ENCODE measurements at places on chromosomes 6 and 20.
A peak's percentile ranks its signal among the peaks of the same experiment; 100 is the strongest.

DNA sequence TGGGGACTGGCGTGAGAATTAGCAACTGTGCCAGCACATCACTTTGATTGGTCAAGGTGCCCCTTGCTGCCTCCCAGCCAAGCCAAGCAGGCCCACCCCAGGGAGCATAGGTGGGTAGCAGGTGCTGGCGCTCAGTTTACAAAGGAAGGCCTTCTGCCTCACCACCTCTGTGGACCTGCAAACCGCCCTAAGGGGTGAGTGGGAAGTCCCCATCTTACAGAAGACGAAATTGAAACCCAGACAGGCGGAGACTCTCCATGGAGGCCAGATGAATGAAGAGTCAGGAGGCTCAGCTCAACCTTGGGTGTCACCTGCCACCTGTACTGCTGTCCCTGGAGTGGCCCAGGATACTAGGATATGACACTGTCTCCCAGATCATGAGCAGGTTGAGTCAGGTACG is 21.5 kb upstream of the MAS1L start:
- no peak for DNase-seq

- DNase-seq, result no peak
Measured at GRCh38 chr20:8435285-8436035, 303.4 kb downstream of the PLCB1 start.

GRCh38 chr6:130670142-130670541 is 157.1 kb upstream of the SMLR1 start:
- DNase-seq, result no peak

GRCh38 chr6:40754461-40755045 is 167.4 kb upstream of the LRFN2 start:
- DNase-seq, result no peak

DNA sequence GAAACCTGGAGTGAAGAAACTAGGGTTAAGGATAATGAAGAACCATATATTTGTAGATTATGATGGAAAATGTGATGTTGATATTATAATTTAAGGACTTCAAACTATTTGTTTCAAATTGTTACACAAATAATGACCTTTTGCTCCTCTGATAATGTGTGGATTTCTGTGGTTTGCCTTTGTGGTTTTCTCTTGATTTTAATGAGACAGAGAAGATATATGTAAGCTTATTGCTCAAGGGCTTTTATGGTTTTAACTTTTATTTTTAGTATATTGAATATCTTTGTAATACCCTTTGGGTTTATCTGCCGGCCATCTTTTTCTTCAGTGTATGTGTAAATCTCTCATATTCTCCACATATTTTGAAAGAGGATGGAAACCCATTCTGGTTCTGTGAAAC is 362.3 kb downstream of the RIMS1 start:
- DNase-seq, result no peak

GRCh38 chr6:52063584-52064344 is 23.6 kb downstream of the PKHD1 start:
- peak; percentile 56 for DNase-seq

DNA sequence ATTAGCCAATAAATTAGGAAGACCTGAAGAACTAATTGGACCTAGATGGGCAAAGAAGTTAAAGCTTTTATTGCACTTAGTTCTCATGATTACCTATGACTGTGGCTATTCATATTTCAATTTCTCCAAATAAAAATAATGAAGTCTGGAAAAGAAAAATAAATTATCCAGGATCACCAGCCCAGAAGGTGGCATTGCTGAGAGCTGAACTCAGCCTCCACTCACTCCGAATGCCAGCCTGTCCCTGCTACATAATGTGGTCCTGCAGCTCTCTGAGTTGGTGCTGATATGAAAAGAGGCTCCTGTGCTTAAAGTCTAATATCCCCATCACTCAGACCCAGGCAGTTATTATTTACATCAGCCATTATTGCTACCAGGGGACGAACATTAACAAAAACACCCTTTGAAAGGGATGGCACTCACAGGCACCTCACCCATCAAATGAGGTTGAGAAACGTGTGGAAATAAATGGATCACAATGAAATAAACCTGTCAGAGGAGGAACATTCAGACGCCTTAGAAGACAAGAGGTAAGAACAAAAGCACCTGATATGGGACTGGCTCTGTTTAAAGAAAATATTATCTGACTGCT is 649.7 kb upstream of the CHD6 start:
- DNase-seq, result no peak

DNA sequence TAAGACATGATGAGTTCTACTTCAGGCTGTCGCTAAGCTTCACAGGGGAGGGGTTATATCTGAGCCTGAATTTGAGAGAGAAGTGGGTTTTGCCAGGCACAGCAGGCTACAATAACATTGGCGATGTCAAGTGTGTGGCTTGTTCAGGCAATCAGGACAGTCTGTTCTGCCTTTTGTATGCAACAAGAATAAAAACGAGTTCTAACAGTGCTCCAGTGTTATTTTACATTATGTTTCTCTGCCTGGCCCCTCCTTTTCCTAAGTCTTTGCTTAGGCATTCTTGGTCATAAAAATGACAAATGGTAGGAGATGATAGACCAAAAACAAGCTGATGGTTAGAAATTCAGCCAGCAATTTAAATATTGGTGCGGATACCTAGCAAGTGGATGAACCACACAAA is 26.8 kb downstream of the PAQR8 start:
- no peak for DNase-seq

GRCh38 chr20:8853805-8854338 is 215.0 kb upstream of the PLCB4 start:
- peak; percentile 36 for DNase-seq

DNA sequence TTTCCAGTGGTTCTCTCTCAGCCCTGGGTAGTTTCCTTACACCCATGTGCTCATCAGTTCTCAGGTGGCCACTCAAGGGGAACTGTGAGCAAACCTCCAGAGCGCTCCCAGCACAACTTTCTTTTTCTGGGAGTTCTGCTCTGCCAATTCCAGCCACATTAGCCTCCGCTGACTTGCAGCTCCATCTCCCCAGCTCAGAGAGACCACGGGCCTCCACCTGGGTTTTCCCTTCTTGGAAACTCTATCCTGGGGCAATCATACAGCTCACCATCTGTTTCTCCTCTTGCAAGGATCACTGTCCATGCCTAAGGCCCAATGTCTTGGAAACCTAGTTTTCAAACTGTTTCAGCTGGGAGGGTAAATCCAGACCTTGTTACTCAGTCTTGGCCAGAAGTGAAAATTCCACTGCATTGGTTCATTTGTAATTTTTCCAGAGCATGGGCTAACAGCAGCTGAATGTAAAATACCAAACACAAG is 129.9 kb downstream of the EYA2 start:
- DNase-seq, result no peak

GRCh38 chr6:99852031-99852430 is 142.0 kb downstream of the MCHR2 start:
- no peak for DNase-seq

DNA sequence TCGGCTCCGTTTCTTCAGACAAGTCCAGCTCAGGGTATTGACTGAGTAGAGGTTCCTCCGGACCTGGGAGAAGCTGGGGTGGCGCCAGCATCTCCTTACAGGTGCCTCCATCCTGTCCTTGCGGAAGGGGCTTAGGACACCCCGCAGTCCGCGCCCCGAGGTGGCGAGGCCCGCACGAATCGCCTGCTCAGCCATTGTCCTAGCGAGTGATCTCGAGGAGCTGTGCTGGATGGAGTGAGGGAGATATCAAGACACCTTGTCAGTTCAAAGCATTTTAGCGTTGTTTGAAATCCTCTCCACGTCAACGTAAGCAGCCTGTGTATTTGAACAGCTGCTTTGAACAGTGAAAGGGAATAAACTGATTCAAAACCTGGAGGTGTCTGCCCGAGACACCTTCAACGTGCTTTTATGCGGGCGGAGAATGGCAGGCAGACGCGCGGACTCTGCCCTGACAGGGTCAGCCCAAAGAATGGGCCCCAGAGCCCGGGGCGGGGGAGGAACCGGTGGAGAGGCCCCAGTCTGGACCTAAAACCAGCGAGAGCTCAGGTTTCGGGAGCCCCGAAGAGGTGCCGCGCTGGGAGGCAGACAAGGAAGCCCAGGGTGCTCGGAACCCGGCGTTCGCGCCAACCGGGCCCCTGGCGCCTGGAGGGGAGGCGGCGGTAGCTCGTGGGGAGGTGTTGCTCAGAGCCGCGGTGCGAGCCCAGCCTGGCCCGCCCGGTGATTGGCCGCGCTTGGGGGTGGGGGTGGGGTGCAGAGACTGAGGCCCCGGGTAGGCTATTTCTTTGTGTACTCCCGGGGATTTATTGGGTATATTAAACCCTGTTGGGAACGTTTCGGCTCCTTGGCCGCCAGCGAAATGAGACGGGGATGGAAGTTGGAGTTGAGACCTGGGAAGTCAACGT is 3.1 kb upstream of the POU3F2 start:
- DNase-seq, result no peak

GRCh38 chr6:92577077-92577719 is 842.2 kb downstream of the EPHA7 start:
- no peak for DNase-seq

DNA sequence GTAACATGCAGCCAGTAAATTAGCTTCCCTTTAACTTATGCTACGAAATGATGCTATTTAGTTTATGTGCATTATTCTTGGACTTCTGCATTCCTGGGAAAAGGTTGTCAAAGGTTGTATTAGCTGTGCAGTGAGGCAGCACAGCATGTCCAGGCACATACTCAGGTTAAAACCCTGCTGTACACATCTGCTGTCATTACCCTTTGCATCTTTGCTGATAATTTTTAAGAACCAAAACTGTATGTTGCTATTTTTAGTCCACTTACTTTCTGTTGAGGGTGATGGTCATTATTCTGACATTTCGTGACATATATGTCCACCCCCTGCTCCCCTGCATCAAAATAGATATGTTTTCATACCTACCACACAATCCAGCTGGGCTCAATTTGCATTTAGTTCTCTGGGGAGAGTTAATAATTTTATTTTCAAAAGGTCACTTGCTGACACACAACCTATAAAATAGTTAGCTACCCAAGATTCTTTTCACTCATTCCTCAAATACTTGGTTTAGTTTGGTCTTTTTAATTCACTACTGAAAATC is 142.5 kb upstream of the SPACA1 start:
- DNase-seq, result no peak

DNA sequence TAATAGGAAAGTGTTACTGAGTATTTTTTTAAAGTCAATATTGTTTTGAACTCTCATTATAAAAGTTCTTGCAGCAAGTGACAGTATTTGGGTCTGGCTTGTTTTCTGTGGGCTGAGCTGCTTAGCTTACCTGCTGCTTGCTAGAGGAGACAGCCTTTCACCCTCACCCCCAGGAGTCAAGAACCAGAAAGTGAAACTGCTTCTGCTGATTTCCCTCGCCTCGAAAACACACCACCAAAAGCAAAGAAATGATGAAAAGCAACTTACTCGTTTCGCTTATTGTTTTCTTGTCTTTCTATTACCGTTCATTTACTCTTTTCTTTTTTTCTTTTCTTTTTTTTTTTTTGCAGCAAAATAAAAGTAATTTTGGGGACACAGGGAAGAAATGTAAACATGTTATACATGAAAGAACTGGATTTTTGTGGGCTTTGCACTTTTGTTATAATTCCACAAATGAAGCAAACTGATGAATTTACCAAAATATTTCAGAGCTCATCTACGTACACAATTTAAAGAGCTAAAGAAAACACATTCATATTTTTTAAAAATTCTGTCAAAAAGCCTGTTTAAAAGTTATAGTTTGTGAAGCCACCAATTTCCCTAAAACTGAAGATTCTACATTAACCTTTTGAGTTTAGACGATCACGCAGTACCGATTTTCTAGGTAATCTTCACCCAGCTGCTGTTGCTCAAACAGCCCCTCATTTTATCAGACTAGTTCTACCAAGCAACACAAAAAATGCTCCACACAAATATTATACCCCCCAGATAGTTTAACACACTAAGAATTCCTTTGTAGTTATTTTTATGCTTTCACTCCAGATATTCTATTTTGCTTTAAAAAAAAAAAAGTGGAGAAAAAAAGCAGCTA is 1.7 kb downstream of the SCML4 start:
- DNase-seq, result peak; percentile 85

GRCh38 chr6:1387538-1387875 is 1.9 kb upstream of the FOXF2 start:
- no peak for DNase-seq

DNA sequence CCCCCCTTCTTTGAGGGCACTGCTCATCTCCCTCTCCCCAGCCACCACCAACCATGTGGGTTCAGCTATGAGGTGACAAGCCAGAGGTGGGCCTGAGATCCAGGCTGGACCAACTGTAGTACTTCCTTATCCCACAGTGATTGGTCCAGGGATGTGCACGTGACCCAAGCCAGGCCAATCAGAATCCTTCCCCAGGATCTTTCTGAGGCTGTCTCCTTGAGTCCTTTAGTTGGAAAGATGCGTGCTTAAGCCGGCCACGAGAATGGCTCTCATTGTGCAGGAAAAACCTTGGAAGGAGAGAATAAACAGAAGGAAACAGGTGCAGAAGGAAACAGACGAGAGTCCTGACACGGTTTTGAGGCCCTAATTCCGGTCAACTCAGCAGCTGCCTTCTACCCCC is 39.2 kb downstream of the ZC3H12D start:
- DNase-seq, result no peak

- no peak for DNase-seq
Measured at GRCh38 chr6:52115891-52116604, 28.6 kb upstream of the PKHD1 start.

DNA sequence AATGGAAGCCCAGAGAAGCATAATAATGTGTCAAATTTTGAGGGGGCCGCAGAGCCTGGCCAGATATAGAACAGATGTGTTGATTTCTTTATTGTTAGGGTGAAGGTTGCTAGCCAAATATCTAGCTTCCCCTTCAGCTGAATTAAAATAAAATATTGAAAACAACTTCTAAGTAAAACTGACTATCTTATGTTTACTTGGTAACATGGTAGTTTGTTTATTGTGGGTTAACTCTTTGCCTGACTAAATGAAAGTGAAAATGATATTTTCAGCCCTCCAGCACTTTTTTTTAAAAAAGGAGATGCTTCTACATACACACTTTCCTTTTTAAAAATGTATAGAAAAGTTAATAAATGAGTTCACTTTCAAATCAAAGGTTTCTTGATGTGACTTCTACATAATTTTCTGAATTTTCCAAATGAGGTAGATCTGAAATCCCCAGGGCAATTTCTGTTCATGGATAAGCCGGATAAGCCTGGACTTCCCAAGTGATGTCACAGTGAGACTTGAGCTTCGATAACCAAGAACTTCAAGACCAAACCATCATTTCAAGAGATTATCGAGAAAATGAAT is 172.1 kb upstream of the OLIG3 start:
- peak; percentile 18 for DNase-seq

GRCh38 chr20:6818033-6818808 is 50.7 kb downstream of the BMP2 start:
- DNase-seq, result no peak

- no peak for DNase-seq
Measured at GRCh38 chr6:1724616-1725015, 114.9 kb downstream of the FOXC1 start.

DNA sequence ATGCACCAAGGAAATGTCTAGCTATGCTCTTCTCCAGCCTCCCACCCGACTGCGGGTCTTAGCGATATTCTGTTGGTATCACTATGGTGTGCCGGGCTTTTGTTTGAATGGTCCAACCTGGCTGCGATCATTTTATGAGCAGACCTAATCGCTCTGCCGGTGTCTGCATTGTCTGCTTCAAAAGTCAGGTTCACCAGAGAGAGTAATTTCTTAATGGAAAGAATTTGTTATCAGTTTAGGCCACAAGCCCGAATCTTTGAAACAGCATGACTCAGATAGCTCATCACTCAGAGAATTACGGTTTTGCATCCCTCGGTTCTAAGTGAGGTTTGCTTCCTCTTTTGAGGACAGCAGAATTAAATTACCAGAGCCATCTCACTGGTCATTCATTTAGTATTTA is 521.0 kb upstream of the ARID1B start:
- no peak for DNase-seq
